ENCODE measurements at places on chromosomes 16 and 17.

- DNase-seq = no peak
Measured at GRCh38 chr16:54616610-54617009, 314.1 kb upstream of the IRX5 start.

DNA sequence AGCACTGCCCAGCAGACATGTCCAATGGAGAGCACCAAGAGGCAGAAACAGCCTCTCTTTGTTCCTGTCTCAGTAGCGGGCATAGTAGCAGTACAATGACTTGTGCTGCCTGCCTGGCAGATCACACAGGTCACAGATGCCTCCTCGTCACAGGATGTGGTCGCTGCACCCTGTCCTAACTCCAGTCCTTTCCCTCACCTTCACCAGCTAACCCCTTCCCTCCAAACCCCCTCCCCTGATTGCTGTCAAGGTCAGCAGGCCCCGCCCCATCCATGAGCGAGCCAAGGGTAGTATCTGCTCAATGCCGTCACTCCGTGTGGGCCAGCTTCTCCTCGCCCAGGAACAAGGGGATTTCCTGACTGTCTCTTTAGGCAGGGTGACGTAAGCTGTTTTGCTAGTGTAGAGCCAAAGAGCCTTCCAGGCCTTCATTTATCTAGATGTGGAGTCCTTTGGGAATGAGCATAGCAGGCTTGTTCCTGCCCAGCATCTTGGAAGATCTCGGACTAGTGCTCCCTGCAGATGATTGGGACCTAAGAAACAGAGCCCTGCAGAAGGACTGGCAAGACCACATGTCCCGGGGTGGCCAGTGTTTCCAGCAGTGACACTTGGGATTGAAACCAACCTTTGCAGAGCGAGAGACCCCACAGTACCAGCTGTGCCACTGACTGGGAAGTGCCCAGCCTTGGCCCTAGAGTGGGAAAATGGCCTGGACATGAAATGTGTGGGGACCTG lies 75.9 kb upstream of the TNRC6C start:
- peak; percentile 33 for DNase-seq

DNA sequence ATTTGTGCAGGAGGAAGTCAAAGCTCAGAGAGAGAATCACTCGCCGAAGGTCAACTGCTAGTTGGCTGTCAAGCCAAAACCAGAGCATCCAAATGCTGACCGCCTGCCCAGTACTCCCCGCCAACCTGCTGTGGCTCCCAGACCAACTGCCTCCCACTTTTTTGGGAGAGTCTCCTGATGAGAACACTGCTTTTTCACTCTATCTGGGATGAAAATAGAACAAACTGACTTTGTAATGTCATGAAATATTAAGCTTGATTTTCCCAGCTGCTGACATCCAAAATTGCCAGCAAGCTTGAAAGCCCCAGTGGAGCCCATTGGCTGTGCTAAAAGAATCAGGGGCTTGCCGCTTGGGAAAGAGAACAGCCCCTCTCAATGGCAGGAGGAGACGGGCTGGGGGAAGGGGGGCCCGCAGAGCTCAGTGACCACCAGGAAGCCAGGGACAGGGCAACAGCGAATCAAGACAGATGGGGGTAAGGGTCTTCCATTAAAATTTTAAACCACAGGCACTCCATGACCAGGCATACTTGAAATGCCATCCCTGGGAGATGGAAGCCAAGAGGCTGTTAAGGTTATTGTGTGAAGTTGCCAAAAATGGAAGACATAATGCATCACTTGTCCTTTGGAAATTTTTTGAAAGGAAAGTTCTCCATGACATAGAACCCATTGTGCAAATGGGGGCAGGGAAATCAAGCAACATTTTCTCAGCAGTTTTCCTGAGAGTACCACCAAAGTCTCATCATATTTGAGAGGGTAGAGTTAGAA lies 125.7 kb upstream of the CDH5 start:
- DNase-seq = no peak

DNA sequence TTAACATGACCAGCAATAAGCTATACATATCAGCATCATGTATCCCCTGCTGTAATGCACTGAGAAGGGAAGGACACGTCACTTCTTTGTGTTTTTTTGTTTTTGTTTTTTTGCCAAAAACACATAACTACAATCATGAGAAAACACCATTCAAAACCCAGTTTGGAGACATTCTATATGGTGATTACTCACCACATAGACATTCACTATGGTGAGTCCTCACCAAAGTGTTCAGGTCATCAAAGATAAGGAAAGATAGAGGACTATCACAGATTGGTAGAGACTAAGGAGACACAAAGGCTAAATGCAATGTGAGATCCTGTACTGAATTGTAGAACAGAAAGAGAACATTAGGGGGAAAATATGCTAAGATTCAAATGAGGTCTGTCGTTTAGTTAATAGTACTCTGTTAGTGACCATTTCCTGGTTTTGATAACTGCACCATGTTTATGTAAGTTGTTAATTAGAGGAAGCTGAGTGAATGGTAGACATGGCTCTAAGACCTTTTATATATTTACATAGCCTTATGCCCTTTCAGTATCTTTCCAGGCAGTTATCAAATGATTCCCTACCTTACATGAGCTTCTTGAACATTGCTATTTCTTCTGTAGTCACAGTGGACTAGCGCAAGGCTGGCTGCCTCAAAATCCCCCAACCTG lies 46.6 kb downstream of the PIK3R5 start:
- DNase-seq = no peak

DNA sequence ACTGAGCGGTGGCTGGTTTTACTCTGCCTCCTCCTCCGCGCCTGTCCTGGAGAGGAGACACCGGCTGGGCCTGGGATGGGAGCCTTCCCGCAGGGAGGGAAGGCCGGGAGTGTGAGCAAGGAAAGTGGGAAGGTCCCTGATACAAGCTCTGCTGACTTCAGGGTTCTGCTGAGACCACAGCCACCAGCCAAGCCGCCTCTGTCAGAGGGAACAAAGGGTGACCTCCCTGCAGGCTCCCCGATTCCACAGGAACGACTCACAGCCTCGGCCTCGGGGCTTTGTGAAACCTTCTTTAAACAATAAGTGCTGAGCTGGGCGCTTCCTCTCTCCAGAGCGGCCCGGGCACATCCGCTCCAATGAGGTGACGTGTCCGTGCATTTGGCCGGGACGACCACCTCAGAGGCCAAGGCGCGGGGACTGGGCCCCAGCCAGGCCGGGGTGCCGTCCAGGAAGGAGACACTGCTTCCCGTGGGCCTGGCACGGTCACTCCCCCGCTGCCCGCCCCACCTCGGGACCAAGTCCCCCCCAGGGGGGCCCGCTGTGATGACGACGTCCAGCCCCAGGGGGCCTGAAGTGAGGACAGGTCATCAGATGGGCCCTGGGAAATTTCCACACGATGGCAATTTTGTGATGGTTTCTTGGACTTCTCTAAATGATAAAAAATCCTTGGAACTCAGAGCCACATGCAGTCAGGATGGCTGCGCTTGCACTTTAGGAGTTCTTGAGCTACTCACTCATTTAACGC lies 11.8 kb upstream of the CIBAR2 start:
- DNase-seq = no peak

DNA sequence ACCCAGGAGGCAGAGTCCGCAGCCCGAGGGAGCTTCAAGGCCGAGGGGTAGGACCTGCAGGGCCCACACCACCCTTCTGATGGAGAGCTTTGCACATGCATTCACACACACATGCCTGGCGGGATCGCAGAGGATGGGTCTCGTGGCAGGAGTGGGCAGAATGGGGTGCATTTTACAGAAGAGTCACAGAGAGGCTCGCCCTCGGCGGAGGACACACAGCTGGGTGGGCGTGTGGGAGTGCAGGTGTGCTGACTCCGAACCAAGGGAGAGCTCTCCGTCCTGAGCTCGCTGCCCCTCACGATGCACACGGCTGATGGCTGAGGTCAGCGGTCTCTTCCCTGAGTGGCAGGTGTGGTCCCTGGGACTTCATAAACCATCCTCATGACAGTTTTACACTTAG lies 96.8 kb upstream of the CBX4 start:
- DNase-seq = no peak

- DNase-seq = no peak
Measured at GRCh38 chr17:10081571-10082169, 116.7 kb downstream of the GAS7 start.

DNA sequence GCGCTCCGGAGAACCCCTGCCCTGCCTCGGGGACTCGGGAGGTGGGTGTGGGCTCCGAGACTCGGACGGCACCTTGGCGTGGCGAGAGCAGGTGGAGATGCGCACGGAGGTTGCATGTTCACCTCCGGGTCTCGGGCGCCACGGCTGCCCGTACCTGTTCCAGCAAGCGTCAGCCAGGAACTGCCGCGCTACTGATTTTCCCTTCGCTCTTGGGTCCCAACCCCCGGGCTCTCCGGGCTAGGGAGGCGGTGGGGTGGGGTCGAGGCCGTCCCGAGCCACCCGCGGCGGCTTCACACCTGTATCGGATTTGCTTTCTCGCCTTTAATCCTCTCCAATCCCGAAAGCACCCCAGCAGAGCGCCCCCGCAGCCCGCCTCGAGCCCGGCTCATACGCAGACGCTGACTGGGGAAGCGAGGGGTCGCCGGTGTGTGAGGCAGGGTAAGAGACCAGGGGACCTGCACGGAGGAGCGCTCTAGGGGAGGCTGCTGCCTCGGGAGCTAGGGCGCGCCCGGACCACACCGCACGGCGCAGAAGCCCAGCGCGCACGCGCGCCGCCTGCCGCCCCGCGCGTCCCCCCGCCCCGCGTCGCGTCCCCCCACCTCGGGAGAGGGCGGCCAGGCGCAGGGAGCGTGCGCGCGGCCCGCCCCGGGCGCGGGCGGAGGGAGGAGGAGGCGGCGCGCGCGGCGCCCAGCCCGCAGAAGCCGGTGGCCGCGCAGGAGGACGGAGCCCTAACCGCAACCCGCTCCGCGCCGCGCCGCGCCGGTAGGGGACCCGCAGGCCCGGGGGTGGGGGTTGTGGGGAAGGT lies at the start of gene DUSP14:
Gene DUSP14 (plus strand): TSS at position 695 of the 805 bp plus-strand sequence. CDS start 22,382 bp downstream, outside the sequence.
- DNase-seq = peak; percentile 84

- no peak for DNase-seq
Measured at GRCh38 chr16:28318042-28318744, 25.9 kb downstream of the SBK1 start.

GRCh38 chr16:48013491-48013901 lies 142.3 kb downstream of the ABCC12 start:
- DNase-seq = no peak

DNA sequence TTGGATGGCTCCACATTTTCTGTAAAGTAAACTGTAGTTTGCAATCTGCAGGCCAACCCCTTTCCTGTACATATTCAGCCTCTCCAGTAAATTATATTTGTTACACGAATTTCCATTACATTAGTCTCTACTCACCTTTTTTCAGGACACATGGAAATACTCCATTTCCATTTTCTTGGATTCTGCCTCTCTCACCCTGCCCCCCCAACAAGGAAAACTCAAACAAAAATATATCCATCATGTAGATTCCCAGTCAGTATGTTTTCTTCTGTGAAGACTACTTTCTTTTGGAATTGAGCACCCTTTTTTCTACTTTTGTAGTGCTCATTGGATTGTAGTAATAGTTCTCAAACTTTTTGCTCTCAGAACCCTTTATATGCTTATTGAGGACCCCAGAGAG lies 2.9 kb downstream of the PPM1D start:
- no peak for DNase-seq

DNA sequence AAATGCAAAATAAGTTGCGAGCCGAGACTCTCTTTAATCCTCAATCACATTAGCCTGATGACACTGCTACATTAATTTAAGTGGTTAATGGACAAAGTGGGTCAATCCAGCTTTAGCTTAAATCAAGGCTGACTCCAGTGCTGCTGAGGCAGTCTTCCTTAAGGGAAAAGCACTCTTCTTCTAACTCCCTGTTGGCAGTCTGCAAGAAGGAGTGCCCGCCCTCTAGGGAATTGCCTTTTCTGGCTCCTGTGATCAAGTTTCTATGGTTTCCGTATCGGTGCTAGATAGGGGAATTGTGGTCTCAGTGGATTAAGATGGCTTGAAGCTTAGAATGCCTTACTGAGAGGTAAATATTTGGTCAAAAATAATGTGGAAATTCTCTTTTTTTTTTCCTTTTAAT lies 41.0 kb downstream of the HS3ST3B1 start:
- DNase-seq = no peak

DNA sequence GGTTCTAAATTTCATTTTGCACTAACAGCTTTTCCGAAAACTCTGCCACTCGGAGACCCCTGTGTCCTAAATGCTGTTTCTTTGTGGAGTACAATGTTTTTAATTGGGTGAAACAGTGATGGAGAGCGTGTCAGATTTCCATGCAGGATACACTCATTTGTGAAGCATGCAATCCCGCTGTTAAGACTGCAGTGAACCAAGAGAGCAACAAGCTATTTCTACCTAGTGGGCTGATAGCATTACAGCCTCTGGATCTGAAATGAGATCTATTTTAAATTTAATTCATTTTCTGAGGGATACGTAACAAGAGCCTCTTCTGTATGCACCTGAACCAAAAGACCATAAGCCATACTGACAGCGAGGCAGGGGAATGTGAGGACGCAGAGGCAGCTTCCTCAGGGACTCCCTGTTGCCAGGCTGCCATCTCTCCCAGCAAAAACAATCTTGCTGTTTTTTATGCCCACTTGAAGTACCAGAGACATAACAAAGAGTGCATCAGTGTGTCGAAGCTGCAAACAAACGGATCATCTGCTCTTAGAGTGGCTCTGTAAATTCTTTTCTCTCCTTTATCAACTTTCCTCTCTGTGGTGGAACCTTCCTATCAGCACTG lies 199.9 kb upstream of the COX10 start:
- DNase-seq = no peak

DNA sequence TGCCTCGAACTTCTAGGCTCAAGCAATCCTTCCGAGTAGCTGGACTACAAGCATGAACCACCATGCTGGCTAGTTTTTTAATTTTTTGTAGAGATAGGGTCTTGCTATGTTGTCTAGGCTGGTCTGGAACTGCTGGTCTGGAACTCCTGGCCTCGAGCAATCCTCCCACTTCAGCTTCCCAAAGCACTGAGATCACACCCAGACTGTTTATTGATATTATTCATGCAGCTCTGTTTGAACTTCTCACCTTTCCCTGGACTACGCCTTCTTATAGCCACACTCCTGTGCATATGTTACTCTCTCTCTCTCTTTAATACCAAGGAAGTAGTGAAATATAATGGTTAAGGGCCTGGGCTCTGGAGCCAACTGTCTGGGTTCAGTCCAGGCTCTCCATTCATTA lies 4.6 kb downstream of the COG7 start:
- DNase-seq = no peak

GRCh38 chr16:23052221-23052620 lies 97.0 kb downstream of the USP31 start:
- DNase-seq = no peak

GRCh38 chr16:27720731-27721530 lies 171.0 kb downstream of the KATNIP start:
- DNase-seq = peak; percentile 75

- DNase-seq = no peak
Measured at GRCh38 chr17:79826204-79826680, 13.0 kb downstream of the CBX4 start.

DNA sequence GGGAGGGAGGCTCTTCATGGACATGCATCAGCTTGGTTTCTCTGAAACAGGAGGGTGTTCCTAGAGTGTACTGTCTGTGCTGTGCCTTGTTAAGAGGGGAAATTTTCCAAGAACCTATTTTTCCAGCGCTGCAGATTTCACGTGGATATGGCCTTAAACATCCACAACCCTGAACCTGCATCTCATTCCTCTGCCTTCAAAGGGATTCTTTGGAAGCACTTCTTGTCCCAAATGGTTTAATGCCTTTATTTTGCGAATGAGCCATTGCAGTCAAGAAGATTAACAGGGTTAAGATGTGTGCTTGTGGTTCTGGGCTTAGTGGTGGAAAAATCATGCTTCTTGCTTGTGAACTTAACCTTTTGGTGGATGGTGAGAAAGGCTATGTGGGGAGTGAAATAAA lies 161.2 kb downstream of the XYLT1 start:
- DNase-seq = no peak
